GM03348 (cell line): ENCODE measurements at places on chromosomes 6 and 20.

DNA sequence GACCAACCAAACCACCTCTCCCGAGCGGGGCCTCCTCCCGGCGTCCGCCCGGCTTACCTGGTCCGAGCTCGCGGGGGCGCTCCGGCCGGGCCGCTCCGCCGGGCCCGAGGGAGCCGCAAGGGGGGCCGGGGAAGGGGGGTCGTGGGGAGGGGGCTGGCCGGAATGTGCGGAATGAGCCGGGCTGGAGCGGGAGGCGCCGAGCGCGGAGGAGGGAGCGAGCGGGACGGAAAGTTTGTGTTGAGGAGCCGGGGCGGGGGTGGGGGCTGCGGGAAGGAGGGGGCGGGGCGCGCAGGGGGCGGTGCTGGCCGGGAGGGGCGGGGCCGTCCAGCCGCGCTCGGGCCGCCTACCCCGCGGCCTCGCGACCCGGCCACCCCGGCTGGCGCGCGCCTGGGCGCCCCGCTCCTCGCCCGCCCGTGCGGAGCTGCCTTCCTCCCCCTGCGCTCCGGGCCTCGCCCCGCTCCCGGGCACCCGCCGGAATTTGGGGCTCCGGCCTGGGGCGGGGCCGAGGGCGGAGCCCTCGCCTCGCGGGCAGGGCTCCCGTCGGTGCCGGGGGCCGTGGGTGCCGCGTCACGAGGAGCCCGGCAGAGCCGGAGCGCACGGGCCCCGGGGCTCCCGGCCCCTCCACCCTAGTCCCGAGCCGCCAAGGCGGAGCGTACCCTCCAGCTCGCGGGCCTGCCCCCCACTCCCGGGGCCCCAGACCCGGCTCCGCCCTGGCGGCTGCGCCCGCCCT is at the start of gene TEAD3:
Gene TEAD3, minus strand, starts transcription at position 239 of the 730 bp plus-strand sequence.
- DNase-seq: peak; percentile 98

- no peak for DNase-seq
Measured at GRCh38 chr6:7562769-7563168, 21.3 kb downstream of the DSP start.

GRCh38 chr6:104941729-104942091 is 15.2 kb upstream of the LIN28B start:
- DNase-seq: no peak

DNA sequence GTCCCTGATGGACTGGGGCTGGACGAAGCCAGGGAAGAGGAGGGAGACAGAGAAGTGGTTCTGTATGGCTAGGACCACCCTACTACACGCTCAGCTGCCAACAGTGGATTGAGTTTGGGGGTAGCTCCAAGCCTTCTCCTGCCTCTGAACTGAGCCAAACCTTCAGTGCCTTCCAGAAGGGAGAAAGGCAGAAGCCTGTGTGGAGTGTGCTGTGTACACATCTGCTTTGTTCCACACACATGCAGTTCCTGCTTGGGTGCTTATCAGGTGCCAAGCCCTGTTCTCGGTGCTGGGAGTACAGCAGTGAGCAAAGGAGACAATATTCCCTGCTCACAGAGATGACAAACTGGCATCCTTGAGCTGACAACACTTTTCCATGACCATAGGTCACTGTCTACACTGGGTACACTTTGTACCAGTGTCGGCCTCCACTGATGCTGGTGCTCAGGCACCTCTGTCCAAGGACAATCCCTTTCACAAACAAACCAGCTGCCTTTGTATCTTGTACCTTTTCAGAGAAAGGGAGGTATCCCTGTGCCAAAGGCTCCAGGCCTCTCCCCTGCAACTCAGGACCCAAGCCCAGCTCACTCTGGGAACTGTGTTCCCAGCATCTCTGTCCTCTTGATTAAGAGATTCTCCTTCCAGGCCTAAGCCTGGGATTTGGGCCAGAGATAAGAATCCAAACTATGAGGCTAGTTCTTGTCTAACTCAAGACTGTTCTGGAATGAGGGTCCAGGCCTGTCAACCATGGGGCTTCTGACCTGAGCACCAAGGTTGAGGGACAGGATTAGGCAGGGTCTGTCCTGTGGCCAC is 11.3 kb upstream of the RBCK1 start:
- DNase-seq: no peak

DNA sequence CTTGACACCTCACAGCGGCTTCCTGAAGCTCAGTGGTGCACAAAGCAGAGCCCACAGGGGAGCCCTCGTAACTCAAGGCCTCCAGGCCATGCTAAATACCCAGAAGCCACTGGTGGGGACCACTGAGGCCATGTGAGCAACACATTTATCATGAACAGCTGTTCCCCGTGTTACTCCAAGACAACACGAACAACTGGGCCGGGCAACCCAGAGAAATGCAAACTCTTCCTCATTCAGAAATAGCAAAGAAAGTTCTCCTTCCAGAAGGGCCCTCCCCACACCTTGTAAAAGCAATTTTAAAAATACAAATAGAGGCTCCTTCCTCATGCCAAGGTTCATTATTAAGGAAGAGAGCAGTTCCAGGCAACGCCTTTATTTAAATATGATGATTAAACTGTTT is 36.3 kb upstream of the SLCO4A1 start:
- no peak for DNase-seq

- DNase-seq: no peak
Measured at GRCh38 chr6:4085332-4085700, 6.4 kb upstream of the FAM217A start.

DNA sequence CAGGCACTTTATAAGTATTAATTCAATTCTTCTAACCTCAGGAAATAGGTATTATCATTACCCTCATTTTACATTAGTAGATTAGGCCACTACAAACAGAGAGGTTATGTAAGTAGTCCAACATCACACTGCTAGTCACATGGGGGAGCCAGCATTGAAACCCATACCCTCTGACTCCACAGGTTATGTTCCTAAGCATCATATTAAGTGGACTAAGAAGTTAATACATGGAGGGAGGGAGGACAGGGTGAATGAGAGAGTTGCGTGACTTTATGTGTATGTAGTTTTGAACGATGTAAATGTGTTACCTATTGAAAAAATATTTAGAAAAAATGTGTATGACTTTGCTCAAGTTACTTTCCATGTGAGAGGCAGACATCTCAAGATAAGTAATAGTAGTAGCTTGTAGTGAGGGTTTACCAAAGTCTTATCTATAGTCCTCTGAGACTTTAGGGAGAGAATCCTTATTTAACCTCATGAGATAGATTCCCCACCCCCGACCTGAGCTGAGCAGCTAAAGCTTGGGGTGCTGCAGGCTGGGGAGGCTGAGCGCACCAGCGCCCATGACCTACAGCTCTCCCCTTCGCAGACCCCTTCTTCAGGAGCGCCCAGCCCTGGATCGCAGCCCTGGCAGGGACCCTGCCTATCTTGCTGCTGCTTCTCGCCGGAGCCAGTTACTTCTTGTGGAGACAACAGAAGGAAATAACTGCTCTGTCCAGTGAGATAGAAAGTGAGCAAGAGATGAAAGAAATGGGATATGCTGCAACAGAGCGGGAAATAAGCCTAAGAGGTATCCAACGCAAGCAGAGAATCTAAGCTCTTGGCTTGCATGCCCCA is 7.5 kb downstream of the BTN3A2 start:
- no peak for DNase-seq

GRCh38 chr20:47063407-47063806 is 168.8 kb downstream of the EYA2 start:
- no peak for DNase-seq

- no peak for DNase-seq
Measured at GRCh38 chr6:155004576-155005372, 9.7 kb downstream of the TIAM2 start.

DNA sequence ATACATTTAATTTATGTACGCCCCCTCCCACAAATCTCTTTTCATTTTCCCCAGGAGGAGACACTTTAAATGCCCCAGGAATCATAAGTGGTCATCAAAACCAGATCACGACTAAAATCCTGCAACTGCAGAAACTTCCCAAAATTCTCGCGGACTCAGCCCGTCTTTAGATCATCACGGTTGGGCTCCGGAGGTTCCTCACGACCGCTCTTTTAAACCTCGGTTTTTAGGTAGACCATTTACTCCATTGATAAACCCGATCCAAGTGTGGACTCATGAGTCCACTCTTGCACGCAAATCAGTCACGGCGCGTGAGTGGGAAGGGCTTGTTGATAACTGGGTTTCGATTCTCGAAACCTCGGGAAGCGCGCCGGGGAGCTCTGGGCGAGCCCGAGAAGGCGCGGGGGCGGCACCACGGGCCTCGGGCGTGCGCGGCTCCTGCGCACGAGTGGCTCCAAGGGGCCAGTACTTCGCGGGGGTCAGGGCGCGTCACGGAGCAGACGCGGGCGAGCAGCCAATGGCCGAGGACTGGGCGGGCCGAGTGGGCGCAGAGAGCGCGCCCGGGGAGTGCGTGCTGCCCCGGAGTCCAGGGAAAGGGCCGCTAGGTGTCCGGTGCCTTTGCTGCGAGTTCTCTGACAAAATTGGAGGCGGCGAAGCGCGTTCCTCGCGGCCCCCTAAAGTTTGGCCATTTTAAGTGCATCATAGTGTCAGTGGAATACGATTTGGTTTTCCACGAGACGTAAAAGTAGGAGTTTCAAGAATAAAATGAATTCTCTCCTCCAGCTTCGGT is 635 bp upstream of the TENT5A start:
- peak; percentile 93 for DNase-seq

DNA sequence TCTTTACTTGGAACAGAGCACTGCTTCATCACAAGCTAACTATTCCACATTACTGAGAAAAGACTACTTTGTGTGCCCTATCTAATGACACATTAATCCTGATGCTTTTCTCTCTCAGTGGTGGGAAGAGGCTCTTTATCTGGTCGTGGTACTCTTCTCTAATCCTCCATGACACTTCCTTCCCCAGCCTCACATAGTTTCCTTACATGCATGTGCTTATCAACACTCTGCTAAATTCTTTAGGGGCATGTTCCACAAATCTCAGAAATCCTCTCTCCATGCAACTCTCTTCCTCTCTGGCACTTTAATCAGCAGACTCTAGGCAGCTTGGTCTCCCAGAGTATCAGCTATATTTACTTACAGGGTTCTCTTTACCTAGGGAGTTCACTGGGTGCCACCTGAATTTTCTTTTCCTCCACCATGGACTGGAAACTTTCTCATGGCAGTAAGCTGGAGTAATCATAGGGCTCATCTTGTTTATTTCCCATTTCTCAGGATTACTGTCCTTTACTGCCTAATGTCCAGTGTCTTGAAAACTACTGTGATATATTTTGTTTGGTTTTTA is 27.0 kb upstream of the SLC22A2 start:
- DNase-seq: no peak

DNA sequence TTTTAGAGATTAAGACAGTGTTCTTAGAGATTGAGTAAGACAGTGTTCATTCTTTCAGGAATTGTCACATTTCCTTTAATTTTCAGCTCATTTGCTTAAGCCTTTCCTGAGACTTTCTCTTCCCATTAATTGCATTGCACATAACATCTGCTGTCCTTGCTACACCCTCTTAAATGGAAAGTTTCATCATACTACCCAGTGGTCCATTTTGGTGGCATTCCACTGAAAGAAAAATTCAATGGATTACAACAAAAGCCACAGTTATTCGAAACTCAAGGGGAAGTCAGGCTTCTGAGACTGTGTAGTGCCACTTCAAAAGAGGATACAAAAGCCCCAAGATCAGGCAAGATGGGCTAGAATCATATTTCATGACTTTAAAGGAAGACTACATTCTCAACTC is 64.0 kb downstream of the RSPO3 start:
- DNase-seq: peak; percentile 49

GRCh38 chr6:133198725-133199124 is 42.4 kb upstream of the EYA4 start:
- DNase-seq: no peak

GRCh38 chr20:36732456-36732855 is 13.4 kb downstream of the NDRG3 start:
- no peak for DNase-seq

DNA sequence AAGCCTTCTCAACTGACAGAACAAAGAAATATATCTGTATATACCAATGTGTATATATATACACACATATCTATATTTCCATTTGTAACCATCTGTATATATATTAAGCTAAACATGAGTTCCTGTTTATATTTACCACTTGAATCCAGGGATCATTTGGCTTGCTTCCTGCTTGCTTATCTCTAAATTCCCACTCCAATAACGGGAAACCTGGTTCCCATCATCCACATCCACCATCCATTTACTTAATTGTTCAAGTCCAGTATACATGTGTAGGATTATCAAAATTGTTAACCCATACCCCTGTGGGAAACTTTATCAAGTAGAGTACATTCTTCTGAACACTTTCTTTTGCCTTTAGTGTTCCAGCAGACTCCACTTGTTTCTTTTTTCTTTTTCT is 12.5 kb upstream of the SOX12 start:
- no peak for DNase-seq

GRCh38 chr6:43146709-43147688 is 24.1 kb upstream of the SRF start:
- DNase-seq: no peak

GRCh38 chr20:13873831-13874230 is 89.0 kb downstream of the NDUFAF5 start:
- no peak for DNase-seq

- DNase-seq: no peak
Measured at GRCh38 chr20:31676609-31676989, 38.9 kb downstream of the COX4I2 start.
